ENCODE measurements at places on chromosomes 5 and 9.

GRCh38 chr5:115471345-115472063 lies 73.1 kb downstream of the FEM1C start:
- no peak for DNase-seq

GRCh38 chr5:65819905-65820240 lies 97.9 kb downstream of the NLN start:
- DNase-seq: no peak

DNA sequence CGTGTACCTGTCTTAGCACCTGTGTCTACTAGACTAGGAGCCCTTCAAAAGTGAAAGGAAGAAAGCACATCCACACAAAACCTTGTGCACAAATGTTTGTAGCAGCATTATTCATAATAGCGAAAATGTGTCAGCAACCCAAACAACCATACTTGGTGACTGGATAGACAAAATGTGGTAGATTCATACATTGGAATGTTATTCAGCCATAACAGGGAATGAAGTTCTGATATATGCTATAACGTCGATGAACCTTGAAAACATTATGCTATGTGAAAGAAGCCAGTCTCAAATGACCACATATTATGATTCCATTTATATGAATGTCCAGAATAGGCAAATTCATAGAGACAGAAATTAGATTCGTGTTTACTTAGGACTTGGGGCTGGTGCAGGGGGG lies 57.8 kb upstream of the LARP1 start:
- DNase-seq: no peak

DNA sequence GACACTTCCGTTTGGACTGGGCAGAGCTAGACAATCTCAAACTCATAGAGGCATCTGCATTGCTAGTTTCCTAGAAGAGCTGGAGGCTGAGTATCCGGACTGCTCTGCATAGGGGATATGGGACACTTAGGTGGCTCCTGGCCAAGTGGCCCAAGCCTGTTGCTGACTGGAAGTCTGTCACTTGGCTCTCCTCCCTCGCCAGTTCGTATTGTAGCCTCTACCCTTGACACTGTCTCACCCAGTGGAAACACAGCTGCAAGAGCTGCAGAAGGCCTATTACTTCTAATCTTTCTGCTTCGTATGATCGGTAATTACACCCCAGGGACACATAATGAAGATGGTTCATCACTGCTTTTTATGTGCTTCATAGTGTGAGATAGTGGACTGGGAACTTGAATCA lies 34.7 kb downstream of the ITGA1 start:
- DNase-seq: no peak

GRCh38 chr5:53678981-53679660 lies 118.7 kb downstream of the NDUFS4 start:
- no peak for DNase-seq

DNA sequence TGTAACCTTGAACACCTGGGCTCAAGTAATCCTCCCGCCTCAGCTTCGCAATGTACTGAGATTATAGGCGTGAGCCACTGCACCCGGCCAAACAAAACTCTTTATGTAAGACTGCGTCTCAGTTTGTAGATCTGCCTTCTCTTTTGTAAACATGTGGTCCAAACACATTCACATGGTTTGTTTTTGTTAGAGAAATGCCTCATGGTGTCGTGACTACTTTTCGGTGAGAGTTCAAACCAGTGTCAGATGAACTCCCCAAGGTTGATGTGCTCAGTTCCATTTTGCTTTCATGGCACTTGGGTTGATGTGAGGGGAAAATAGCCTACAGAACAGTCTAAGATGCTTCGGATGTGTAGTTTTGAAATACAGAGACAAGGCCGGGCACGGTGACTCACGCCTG lies 231.6 kb downstream of the GOLPH3 start:
- DNase-seq: no peak

GRCh38 chr9:109799792-109800191 lies 19.8 kb downstream of the PALM2AKAP2 start:
- no peak for DNase-seq

DNA sequence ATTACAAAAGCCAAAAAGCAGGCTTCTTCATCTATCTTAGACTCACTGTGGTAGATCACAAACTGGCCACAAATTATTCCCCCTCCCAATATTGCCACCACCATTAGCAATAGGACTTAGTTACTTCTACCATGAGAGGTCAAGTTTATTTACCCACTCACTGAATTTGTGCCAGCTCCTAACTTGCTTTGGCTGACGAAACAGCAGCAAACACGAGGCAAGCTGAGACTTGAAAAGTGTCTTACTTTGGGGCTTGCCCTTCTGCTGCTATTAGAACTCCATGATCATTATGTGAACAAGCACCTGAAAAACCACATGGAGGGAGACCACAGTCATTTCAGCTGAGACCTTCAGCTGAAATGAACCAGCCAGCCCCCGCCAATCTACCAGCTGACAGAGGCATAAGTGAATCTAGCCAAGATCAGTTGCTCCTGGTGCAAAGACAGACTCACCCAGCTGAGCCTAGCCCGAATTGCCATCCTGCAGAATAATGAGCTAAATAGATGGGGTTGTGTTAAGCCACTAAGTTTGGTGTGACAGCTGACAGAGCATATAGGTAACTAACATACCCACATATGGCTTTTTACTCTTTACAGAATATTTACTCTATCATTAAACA lies 5.7 kb downstream of the WDR41 start:
- no peak for DNase-seq

DNA sequence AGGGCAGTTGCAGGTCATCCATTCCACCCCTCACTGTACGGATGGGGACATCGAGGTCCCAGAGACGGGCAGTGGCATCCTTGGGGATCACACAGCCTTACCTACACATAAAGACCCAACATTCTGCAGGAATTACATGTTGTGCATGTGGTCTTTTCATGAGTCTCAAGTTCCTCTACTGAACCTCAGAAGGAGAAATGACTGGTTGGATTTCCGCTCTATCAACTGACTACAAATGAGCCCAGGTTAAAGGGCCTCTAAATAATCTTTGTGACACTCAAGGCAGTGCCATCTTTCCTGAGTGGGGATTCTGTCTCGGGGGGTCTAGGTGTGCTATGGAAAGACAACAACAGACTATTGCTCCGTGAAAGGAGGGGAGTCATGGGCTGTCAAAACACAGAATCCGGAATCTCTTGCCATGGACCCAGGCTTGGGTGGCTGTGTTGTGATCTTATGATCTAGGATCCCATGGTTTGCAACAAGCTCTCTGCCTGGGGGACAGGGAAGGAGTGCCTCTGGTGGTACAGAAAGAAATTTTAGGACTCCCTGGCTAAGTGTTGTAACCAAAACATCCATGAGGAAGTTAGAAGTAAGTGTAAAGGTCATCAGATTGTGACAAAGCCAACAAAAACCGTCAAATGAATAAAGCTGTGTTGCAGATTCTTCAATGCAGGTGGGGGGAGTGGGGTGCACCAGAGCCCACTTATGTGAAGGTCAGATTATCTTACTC lies 1.9 kb upstream of the SLC31A2 start:
- no peak for DNase-seq

DNA sequence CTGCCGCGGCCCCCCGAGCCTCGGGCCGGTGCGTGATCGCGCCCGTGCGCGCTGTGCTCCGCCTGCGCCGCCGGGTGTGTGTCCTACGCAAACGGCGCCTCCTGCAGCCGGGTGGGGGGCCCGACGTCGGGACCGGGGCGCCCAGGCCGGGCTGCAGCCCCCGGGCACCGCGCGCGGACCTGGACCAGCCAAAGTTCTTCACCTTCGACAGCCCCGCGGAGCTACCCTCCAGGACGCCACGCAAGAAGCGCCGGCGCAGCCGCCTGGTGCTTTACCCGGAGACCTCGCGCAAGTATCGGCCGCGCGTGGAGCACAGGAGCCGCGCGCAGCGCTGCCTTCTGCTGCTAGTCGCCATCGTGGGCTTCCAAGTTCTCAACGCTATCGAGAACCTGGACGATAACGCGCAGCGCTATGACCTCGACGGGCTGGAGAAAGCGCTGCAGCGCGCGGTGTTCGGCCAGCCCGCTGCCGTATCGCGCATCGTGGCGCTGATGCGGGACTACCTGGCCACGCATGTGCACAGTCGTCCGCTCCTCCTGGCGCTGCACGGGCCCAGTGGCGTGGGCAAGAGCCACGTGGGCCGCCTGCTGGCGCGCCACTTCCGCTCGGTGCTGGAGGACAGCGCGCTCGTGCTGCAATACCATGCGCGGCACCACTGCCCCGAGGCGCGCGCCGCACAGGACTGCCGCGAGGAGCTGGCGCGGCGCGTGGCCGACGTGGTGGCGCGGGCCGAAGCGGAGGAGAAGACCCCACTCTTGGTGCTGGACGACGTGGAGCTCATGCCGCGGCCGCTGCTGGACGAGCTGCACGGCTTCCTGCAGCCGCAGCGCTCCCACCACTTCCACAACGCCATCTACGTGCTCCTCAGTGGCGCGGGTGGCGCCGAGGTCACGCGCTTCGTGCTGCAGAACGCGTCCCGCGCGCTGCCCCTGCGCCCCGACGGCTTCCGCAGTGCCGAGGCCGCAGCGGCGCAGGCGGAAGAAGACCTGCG lies 1.5 kb downstream of the TOR4A start:
- DNase-seq: no peak

DNA sequence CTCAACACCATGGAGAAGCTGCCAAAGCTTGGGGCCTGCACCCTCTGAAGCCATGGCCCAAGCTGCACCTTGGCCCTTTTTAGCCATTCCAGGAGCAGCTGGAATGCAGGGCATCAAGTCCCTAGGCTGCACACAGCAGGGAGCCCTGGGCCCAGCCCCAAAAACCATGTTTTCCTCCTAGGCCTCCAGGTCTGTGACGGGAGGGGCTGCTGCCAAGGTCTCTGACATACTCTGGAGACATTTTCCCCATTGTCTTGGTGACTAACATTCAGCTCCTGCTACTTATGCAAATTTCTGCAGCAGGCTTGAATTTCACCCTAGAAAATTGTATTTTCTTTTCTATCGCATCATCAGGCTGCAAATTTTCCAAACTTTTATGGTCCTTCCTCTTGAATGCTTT lies 64.6 kb downstream of the ELOVL7 start:
- DNase-seq: no peak

DNA sequence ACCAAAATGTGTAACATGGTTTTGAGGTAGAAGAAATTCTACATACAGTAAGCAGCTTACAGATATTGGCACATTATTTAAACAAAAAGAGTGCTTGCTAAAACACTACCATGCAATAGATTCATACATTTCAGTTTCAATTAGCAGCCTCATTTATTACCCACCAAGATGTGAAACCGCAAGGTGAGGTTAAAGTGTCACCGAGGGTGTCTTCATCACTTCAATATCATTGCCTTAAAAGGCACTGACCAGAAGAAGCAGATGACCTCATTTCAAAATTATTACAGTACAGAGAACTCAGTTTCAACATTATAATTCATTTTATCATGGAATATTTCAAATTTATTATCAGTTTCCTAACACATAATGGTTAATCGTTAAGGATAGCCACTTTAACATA lies 302.2 kb downstream of the ISL1 start:
- no peak for DNase-seq

GRCh38 chr9:91803970-91804752 lies 145.9 kb downstream of the ROR2 start:
- no peak for DNase-seq

GRCh38 chr5:134090522-134090921 lies 24.0 kb upstream of the TCF7 start:
- DNase-seq: peak; percentile 64

DNA sequence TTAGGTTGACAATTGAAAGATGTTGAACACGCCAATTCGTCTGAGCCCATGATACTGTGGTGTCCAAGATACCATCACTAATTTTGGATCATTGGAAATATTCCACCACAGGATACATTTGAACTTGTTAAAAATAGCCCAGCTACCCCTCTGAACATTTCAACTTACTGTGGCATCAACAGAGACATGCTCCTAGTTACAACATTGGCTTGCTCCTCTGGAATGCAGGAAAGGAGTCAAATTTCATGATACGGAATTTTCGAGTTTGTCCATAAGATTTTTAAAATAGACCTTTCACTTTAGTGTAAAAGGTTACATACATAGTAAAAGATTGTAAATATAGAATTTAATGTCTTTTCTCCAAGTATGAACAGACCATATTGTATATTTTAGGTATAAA lies 12.8 kb downstream of the SEMA5A start:
- DNase-seq: no peak

DNA sequence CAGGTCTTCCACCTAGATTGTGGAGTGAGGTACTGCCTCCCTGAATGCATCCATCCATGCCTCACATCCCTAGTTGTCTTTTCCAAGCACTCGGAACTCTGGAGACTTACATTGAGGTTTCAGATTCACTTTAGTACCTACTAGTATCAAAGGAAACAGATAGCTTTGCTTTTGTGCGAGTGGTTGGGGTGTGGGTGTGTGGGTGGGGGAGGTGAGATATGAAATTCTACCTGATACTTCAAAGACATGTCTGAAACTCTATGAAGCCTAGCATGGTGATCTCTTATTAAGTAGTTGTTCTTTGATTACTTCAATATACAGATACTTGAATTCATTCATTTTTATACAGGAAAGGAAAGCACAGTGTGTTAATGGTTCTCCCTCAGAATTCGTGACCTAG lies 64.4 kb downstream of the MCCC2 start:
- DNase-seq: no peak

DNA sequence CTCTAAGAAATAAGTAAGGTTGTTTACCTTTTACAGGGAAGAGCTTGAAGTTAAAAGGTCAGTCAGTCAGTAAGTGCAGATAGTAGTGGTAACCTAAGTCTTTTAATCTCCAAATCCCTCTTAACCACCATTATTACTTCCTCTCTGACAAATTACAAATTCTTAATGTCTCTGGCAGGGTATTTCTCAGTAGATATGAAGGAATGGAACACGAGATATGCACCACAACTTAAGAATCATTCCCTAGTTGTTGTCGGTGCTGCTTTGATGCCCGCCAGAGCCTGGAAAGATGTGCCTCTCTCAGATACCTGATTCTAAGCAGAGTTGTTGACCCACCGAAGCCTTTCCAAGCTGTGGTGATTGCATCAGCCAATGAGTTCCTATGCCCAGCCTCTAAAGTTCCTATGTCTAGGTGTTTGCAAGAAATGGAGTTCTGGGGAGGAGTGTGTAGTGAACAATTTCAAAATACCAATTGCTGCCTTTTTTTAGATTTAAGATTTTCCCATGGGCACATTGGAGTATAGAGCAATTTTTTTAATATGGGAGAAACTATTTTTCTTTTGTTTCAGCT lies 78.5 kb downstream of the CD180 start:
- no peak for DNase-seq

- no peak for DNase-seq
Observed at GRCh38 chr5:82601077-82601476, 322.9 kb upstream of the RPS23 start.

All from CD4-positive, alpha-beta T cell treated with Interleukin-4 for 4 hours (primary cell).